ENCODE measurements at places on chromosomes 1 and 21.
A peak's percentile ranks its signal among the peaks of the same experiment; 100 is the strongest.

GRCh38 chr1:104760017-104760416 lies 1010.3 kb downstream of the AMY1C start:
- DNase-seq, result no peak

DNA sequence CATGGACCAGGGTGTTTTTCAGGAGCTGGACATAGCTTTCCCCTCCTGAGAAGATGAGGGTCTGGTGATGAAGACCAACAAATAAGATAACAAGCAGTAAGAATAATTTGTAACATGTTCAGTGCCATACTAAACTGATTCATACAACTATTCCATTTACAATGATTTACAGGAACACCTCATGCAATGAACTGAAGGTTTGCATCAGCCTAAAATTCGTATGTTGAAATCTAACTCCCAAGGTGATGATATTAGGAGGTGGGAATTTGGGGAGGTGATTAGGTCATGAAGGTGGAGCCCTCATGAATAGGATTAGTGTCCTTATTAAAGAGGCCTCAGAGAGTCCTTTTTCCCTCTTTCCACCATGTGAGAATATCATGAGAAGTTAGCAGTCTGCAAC lies 15.9 kb upstream of the NIBAN1 start:
- no peak for DNase-seq

- DNase-seq, result no peak
Observed at GRCh38 chr1:117286562-117286961, 75.8 kb upstream of the VTCN1 start.

DNA sequence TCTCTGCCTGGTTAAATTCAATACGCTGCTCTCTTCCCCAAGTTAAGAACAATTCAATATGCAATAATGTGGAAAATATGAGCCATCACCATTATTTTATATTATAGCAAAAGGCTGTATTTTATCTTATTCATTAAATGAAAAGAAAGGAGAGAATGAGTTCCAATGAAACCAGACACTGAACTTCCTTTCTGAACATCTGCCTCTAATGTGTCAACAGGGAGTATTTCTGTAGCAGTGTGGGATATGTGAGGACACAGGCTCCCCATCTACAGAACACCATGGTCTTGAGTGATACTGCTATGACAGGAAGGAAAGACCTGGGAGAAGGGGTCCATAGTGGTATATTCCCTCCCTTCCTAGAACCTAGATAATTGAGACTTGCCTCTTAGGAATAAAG lies 46.3 kb downstream of the CASQ2 start:
- no peak for DNase-seq

DNA sequence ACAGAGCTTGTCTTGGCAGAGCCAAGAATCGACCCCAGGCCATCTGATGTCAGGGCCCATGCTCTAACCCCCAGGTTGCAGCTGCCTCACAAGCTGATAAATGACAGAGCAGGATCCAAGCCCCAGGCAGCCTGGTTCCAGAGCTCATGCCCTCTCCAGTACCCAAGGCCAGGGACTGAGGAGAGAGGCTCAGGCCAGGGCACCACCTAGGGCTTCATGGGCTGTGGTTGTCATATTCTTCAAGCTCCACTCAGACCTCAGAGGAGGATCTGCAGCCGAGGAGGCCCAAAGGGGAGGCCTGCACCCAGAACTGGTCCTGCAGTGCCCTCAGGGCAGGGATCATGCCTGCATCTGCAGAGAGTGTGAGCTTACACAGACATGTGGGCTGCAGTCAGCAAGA lies 301.1 kb downstream of the MATN1 start:
- no peak for DNase-seq

DNA sequence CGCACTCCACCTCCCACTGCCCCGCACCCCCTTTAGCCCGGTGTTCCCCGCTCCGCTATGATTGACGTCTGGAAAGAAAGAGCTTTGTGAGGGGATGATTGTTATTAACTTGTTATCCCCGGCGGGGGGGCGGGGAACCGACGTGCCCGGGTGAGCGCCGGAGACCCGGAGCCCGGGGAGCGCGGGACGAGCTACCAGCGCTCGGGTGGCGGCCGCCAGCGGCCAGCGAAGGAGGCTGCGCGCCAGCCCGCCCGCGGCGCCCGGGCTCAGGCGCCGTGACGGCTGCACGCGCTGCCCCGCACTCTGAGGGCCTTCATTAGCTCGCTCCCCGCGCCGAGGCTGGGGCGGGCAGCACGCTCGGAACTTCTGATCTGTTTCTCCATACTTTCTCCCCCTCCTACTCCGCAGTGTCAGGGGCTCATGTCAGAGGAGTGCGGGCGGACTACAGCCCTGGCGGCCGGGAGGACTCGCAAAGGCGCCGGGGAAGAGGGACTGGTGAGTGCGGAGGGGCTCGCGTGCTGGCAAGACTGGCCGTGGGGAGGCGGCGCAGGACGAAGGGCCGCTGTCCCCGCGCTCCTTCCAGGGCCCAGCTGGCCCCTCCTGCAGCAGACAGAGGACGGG lies 2.1 kb downstream of the LHX8 start:
- DNase-seq, result no peak

- no peak for DNase-seq
Observed at GRCh38 chr21:34834852-34835501, 166.2 kb downstream of the CLIC6 start.

DNA sequence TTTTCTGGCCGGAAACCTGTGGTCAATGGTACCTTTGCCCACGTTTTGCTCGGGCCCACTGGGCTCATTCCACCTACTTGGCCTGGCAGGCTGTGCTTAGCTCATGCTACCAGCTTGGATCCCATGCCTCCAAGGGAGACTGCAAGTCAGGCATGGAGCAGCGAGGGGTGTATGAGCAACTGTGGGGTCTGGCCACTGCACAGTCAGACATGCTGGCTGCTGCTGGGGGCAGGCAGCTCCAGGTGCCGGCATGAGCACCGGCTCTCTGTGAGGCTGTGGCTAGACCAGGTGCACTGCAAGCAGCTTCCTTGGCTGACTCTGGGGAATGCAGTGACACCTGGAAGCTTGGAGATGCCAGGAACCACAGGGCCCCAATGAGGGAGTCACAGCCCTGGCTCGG lies 161.1 kb upstream of the DUSP10 start:
- no peak for DNase-seq

DNA sequence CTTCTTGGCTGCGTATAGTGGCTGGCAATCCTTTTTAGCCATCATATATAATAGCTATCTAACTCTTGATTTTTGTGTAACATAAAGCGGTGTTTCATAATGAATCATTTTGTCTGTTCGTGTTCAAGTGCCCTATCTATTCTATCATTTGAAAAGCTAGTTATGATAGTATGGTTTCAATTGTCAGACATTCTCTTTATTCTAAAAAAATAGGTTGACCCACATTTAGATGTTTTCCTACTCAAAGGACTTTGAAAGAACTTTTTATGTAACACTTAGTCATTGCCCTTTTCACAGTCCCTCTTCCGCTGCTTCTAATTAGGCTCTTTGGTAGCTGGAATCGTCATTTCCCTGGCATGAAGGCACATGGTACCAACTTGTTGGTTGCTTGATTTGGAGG lies 272.2 kb upstream of the B3GALT2 start:
- peak; percentile 42 for DNase-seq

DNA sequence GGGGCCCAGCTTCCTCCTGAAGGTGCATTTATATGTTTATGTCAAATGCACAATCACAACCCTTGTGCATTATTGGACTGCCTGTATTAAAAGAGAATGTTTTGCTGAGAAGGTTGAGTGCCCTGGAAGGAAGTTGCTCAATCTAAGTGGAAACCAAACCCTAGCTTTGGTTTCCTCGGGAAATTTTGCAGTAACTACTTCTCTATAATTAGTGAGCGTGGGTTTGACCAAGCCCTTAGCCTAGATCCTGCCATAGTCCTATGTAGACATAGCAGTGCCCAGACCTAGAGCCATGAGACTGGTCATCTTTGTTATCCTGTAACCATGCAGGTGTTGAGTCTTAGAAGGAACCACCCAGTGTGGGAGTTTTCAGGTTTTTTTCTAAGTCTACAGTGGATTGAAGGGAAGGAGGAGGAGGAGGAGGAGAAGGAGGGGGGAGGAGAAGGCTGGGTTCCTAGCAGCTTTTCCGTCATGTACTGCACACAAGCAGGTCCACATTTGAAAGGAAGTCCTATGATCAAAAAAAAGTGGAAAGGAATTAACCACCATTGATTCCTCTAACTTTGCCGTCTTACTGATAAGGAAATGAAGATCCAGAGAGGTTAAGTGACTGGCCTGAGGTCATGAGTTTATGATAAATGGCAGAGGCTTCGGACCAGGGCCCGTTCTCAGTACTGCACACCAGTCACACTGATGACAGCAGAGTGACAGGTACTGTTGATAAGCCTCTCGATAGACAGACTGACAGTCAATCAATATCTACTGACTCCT lies 72.2 kb upstream of the LYST start:
- DNase-seq, result no peak

DNA sequence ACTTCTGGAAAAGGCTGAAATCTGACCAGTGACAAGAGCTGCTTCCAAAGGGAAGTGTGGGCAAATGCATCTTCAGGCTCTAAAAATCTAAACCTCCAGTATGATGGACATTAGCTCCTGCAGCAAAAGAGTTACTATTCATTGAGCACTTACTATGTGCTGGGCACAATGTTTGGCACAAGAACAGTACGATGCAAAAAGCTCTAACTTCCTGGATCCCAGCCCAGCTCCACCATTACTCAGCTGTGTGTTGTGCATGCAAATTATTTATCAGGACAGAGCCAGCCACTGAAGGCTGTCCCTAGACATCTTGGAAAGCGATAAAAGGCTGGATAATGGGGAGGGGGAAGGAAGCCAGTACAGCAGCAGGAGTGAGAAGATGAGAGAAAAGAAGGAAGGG lies 143.5 kb downstream of the ELAVL4 start:
- no peak for DNase-seq

DNA sequence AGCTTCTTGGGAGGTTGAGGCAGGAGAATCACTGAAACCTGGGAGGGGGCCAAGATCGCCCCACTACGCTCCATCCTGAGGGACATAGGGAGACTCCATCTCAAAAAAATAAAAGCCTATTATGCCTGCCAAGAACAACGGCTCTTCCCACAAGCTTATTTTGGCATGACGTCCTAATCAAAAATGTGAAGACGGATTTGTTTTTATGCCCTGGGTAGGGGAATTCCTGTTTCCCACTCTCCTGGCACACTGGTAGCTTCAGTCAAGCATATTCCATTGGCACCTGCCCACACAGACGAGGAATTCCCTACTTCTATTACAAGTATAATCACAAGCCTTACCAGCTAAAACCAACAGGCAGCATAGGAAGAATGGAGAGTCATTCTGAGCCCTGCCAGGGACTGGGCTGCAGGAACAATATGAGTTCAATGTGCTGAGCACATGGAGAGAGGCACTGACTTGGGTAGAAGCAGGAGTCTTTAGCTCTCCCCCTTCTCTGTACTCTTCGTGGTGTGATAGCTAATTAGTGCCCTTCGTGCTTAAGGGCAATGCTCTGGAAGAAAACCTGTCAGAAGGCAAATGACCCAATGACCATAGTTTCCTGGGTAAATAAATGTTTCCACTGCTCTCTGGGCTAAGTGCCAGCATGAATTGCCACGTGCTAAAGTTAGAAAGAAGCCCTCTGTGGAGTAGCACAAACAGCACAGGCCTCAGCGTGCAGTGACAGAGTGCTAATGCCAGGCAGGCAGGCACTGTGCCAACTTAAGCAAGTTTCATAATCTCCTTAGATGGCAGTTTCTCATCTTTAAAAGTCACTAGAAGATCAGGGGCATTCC lies 16.8 kb downstream of the TNFSF4 start:
- no peak for DNase-seq

GRCh38 chr1:45843474-45843905 lies 40.1 kb downstream of the MAST2 start:
- DNase-seq, result no peak

- no peak for DNase-seq
Observed at GRCh38 chr1:218917656-218918055, 256.0 kb upstream of the LYPLAL1 start.

- DNase-seq, result no peak
Observed at GRCh38 chr1:90707363-90707710, 9.8 kb downstream of the BARHL2 start.

DNA sequence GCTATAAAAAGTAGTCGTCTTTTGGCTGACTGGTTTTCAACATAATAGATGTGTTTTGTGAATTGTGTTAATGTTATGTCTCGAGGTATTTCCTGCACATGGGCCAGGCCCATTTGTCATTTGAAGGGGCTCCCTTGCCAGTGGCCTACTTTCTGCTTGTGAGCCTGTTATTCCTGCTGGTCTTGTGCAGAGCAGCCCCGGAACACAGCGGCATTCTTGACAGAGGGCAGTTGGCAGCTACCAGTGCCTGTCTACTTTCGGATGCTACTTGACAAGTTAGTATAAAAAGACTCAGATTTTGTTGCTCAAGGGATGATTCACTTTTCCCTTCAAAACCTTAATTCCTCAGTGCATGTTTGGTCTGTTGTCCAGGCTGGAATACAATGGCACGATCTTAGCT lies 28.5 kb downstream of the PGM1 start:
- DNase-seq, result no peak

GRCh38 chr1:88145752-88146151 lies 538.3 kb upstream of the PKN2 start:
- DNase-seq, result no peak

DNA sequence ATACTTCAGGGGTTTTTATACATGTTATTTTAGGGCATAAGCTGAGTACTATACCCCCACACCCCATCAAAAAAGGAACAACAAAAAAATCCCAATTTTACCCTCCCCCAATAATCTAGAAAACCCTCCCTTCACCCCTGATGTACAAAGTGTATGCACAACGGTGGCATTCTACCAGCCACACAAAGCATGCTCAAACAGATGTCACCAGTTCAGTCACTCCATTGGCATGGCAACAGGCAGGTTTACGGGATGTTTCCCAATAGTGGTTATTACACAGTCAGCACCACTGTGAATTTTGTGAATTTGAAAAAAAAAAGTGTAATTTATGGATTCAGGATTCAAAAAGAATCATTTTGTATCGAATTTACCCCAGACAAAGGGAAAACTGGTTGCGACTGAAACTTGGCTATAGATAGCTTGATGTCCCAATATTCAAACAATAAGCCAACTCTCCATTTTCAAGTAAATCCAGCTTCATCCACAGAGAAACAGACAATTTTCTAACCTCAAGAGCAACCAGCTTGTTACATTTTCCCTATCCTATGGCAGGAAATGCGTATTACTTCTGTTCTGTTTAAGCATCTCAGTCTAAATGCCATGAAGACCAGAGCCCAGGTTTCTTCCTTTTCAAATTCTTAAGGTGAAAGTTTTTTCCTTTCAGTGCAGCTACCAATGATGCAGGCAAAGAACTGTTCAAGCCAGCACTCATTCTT lies 34.0 kb upstream of the SLC45A3 start:
- no peak for DNase-seq

- no peak for DNase-seq
Observed at GRCh38 chr1:9212735-9213134, 21.8 kb upstream of the H6PD start.

Data from activated naive CD4-positive, alpha-beta T cell treated with Interleukin-2 at 50 U/mL for 16 hours (primary cell).